Stimulated activated CD4-positive, alpha-beta T cell treated with anti-CD3 and anti-CD28 coated beads, Interleukin-15, amount 100 ng/mL, for 1 hour (primary cell): ENCODE measurements at places on chromosomes 16 and 17.

DNA sequence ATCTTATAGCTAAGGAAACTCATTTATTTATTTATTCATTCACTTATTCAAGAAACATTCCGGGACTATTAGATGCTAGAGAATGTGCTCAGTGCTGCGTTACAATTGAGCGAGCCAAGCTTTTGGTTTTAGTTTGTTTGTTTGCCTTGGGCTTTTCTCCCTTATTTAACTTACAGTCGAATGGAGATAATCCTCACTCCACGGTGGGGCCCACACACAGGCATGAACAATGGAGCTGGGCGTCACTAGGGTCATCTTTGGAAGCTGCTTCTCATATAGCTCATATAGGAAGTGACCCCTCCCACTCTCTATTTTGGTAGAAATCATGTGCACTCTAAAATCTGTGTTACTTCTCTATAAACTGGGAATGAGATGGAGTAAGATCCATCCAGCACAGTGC is 210.0 kb downstream of the TMEM114 start:
- no peak for DNase-seq

DNA sequence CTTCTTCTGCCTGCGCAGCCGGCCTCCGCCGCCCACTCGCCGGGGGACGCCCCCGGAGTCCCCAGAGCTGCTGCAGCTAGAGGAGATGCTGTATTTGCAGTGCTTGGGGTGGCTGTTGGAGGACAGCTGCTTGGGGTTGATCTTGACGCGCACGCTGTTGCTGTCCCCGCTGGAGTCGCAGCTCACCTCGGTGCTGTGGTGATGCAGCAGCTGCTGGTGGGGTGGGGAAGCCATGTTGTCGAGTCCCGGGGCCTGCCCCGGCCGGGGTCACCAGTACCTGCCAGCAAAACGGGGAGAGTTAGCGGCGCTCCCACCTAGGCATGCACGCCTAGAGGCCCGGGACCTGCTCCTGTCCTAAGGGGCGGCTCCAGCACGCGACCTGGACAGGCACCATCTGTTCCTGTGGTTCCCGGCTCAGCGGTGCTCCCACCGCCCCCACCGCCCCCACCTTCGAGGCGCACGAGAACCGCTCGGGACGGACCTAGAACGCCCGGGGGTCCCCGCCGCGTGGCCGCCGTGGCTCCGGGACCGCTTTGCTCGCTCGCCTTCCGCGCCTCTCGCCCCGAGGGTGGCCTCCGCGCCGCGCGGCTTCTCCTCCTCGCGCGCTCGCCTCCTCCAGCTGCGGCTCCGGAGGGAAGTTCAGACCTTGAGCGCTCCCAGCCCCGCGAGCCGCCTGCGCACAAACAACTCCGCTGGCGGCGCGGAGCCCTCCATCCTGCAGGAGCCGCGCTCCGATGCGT is 863 bp downstream of the ADCY9 start:
- peak; percentile 34 for DNase-seq

- no peak for DNase-seq
These were observed 34.5 kb downstream of the TUBD1 start for GRCh38 chr17:59858167-59858816.

GRCh38 chr17:20982589-20983358 is 60.0 kb downstream of the USP22 start:
- DNase-seq, result no peak

DNA sequence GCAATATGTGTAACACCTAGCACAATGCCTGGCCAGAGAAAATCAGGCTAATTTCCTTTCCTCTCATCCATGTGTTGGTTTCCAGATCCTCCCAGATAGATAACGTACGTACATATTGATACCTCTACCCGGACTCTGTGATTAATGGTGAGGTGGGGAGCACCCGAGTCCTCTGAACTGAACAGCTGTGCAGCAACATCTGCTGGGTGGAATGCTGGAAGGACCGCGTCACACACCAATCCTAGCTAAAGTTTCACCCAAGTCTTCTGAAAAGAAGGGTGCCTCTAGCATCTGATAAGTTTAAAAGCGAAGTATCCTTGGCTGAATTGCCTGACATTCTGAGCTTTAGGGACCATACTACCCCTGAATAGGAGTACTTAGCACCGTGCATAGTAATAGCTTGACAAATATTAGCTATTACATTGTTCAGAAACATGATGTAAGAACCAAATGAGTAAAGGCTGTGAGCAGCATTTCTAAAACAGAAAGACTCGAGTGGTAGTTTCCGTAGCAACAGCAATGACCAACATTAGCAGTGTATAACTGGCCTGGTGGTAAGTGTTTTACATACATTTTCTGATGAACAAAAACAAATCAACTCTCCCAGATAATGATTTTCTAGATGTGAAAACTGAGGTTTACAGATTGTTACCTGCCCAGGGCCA is 91.4 kb downstream of the SYCE1L start:
- no peak for DNase-seq

DNA sequence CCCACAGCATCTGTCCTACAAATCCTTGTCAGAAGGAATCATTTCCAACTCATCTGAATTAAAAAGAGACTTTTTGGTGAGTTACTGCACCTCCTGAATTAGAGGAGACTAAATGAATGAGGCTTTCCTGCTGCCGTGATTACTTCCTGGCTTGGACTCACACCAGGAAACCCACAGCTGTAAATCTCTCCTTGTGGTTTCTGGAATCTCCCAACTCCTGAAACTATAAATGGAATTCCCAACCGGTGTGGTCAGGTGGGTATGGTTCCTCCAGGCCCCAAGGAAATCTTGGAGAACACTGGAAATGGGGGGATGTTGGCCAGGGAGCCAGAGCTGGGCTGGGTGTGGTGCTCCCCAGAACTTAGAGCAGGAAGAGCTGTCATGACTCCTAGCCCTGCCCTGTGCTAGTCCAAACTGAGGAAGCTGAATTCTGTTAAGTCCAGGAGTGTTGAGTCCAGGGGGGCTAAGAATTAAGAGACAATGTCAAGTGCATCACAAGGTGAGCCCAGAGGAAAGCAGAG is 216.4 kb downstream of the GSG1L start:
- no peak for DNase-seq

DNA sequence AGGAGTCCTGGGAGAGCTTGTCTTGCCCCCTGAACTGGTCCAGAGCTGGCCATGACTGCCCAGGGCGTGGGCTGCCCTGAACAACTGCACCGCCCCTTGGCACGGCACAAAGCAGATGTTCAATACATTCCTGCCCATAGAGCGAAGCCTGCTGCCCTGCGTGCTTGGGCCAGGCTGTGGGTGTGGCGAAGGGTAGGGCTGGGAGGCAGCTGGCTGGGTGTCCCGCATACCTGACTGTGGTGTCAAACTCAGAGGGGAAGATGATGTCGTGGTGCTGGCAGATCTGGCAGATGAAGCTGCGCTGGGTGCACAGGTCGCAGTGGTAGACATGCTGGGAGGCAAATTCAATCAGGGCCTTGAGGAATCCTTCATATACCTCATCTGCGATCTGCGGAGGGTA is 124.2 kb upstream of the SMURF2 start:
- DNase-seq, result no peak

DNA sequence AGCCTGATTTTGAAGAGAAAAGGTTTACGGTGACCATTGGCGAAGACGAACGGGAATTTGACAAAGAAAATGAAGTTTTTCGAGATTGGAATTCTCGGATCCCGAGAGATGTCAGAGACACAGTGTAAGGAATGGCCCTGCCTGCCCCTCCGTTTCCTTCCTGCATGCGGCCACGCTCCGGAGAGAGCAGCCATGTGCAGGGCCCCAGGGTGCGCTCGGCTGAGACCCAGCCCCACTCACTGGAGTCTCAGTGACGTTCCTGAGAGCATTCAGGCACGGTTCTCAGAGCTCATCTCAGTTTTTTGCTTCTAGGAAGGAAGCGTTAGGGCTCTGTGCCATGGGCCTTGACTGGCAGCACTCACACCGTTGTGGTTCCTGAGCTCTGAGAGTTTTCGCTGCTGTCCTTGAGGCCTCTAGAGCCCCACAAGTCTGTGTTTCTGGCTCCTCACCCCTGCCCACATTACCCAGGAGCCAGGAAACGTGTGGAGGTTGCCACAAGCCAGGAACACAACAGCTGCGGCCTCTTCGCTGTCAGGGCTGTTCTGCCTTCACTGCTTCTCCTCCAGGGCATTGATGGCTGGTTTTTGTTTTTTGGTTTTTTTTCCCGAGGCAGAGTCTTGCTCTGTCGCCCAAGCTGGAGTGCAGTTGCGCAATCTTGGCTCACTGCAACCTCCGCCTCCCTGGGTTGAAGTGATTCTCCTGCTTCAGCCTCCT is 29.8 kb downstream of the ZC3H18 start:
- DNase-seq, result no peak

- DNase-seq, result no peak
These were observed 13.7 kb upstream of the BCO1 start for GRCh38 chr16:81224824-81225223.

DNA sequence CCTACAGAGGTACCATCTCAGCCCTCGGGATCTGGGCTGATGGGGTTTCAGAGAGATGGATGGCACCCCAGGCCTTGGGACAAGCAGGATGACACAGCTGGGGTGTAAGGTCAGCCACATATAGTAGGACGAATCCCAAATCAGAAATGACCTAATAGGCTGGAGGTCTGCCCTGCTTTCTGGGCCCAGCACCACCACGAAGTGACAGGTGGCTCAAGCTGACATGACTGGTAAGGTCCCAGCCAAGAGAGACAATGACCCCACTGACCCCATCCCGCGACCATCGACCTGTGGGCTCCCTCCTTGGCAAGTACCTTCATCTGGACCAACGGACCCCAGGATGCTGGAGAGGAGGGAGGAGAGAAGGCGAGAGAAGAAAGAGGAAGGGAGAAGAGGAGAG is 15.6 kb downstream of the CAMKK1 start:
- DNase-seq, result no peak

DNA sequence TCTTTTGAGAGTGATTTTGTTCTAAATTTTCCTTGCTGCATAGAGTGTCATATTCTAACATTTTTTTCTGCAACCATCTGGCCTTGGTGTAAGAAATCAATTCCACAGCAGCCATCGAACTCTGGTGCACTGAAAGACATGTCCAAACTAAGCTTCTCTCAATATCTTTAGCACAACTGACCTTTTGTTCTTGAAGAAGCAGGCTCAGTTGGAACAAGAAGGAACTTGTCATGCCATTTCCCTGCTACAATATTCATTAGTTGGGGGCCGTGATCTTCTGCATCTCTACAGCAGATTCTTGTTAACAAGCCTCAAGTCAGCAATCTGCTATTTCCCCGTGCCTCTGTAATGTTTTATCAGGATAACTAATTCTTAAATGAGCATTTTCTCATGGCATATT is 1305.6 kb downstream of the CDH11 start:
- no peak for DNase-seq

GRCh38 chr17:74190807-74191406 is 12.6 kb upstream of the RPL38 start:
- no peak for DNase-seq
